ENCODE measurements at places on chromosomes 5 and 9.

- peak; percentile 21 for DNase-seq
Observed at GRCh38 chr9:114316605-114317230, 6.2 kb upstream of the ORM1 start.

DNA sequence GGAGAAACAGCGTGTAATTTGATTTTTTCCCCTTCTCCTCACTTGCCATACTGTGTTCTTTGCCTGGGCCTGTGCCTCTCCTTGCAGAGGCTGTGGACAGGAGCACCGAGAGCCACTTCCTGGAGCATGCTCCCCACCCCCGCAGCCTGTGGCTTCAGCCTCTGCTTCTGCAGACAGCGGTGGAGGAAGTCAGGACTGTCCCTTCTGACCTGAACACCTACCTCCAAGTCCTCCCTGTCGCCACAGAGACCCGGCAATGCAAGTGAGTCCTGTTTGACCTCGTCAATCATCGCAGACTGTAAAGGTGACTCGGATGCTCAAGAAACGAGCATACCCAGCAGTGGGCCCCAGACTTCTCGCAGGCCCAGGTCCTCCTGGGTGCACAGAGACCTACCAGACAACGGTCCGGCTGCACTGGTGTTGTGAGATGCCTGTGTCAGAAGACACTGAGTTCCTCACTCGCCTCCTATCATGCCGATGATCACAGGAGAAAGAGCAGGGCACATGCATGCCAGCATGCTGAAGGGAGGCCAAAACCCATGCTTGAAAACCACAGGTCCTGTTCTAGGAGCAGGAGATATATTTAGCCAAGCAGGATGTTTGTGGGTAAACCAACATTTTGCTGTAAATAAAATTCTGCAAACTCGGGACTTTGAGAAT, 198.8 kb downstream of the AUH start:
- no peak for DNase-seq

DNA sequence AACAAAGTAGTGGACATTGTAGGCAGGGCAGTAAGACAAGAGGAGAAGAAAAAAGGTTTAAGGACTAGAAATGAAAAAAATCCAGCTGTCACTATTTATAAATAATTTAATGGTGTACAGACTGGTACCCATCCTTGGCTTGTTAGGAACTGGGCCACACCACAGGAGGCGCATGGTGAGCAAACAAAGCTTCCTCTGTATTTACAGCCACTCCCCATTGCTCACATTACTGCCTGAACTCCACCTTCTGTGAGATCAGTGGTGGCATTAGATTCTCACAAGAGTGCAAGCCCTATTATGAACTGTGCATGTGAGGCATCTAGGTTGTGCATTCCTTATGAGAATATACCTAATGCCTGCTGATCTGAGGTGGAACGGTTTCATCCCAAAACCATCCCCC, 62.6 kb upstream of the DMAC1 start:
- no peak for DNase-seq

DNA sequence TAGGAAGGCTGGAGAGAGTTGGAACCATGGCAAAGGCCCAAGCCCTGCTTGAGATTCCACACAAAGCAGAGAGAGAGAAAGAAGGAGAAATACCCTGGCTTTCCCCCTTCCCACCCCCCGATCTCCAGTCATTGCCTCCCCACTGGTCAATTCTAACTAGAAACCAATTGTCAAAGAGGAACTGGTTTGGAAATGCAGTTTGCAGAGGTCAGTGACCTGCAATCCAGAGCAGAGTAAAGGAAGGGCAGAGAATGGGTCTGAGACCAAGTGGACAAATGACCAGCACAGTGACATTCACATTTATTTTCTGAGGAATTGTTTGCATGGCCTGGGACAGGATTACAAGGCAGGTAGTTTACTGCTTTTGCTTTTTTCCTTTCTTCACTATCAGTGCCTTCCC, 37.5 kb upstream of the ZFYVE16 start:
- no peak for DNase-seq

GRCh38 chr9:79129865-79130480, 441.8 kb upstream of the TLE4 start:
- peak; percentile 80 for DNase-seq

- DNase-seq = no peak
Observed at GRCh38 chr9:91884153-91884552, 65.9 kb downstream of the ROR2 start.

DNA sequence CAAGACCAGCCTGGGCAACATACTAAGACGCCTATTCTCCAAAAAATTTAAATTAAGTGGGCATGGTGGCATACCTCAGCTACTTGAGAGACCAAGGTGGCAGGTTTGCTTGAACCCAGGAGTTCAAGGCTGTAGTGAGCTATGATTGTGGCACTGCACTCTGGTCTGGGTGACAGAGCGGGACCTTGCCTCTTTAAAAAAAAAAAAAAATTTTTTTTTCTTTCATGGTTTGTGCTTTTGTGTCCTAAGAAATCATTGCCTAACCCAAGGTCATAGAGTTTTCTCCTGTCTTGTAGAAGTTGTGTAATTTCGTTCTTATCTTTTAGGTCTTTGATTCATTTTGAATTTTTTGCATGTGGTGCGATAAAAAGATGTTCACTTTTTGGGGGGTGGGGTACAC, 12.3 kb downstream of the GPBP1 start:
- no peak for DNase-seq

GRCh38 chr5:90356622-90357021, 52.9 kb downstream of the CETN3 start:
- DNase-seq = peak; percentile 52

DNA sequence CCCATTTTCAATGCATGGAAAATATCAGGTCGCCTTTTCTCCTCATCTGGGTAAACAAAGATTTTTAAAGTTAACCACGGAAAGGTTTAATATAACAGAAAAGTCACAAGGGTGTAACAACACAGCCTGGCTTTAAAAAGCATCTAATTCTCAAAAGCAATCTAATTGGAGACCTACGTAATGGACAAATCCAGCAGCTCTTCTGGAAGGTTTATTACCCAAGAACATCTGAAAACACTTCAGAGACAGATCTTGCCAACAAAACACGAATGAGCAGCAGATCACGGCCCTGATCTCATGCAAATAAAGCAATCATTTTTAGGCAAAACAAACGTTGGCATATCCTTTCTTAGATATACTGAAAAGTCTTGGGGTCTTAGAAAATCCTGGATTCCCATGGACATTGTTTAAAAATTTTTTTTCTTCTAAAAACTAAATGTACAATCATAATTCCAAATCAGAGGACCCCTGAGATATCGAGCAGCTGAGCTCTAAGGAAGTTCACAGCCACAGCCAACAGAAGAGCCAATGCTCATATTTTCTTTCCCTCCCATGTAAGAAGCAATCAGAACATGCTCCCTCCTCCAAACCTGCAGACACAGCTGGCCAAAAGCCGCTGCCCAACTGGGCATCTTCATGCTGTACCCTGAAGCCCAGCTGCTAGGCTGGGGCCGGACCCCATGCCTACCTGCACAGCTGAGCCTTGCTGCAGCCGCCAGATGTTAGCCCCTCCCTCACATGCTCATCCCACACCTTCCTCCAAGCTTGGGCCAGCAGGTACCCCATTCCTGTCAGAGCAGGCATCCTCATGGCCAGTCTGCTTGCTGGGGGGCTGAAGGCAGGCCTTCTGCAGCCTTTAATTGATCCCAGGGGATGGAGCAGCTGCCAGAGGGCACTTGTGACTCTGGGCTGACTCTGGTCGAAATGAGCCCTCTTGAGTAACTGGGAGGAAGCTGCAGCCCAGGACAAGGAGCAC, 11.2 kb downstream of the ANKS6 start:
- peak; percentile 48 for DNase-seq

DNA sequence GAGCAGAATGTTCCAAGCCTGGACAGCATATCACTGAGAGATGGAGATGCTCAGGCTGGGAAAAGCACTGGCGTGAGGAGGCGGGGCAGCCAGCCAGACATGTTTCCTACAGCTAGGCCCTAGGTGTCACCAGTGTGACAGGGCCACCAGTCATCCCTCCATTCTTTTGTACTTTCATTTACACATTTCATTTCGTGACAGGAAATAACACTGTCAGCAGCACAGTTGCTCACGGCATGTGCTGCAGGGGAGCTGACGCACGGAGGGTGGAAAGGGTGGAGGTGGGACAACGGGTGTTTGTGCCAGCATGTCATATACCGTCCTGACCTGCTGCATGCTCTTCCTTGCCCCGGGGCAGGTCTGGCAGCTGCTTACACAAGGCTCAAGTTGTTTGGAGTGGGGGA, 14.8 kb upstream of the CEMIP2 start:
- peak; percentile 45 for DNase-seq

DNA sequence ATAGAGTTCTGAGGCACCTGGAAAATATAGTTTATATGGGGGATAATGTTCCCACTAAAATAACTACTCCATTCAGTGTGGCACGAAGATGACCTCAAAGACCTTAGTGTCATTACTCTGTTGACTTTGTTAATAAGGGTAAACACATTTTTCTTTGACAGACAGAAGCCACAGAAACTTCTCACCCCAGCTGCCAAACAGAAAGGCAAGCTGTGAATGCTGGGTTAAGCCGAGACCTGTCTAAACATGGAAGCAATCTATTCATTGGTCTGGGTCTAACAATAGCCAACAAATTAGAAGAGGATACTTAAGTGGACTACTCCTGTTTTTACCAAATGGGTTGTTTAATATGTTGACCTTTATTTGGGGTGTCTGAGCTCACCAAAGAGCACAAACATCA, 171.4 kb downstream of the TLE1 start:
- no peak for DNase-seq

- no peak for DNase-seq
Observed at GRCh38 chr9:87685871-87686519, 39.9 kb upstream of the CTSL start.

DNA sequence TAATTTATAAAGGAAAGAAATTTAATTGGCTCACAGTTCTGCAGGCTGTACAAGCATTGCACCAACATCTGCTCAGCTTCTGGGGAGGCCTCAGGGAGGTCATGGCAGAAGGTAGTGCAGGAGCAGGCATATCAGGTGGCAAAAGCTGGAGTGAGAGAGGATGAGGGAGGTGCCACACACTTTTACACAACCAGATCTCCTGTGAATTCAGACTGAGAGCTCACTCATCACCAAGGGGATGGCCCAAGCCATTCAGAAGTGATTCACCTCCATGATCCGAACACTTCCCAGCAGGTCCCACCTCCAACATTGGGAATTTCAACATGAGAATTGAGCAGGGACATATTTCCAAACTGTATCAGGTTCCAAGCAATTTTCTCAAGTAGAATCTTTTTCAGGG, 84.7 kb upstream of the BRINP1 start:
- no peak for DNase-seq

DNA sequence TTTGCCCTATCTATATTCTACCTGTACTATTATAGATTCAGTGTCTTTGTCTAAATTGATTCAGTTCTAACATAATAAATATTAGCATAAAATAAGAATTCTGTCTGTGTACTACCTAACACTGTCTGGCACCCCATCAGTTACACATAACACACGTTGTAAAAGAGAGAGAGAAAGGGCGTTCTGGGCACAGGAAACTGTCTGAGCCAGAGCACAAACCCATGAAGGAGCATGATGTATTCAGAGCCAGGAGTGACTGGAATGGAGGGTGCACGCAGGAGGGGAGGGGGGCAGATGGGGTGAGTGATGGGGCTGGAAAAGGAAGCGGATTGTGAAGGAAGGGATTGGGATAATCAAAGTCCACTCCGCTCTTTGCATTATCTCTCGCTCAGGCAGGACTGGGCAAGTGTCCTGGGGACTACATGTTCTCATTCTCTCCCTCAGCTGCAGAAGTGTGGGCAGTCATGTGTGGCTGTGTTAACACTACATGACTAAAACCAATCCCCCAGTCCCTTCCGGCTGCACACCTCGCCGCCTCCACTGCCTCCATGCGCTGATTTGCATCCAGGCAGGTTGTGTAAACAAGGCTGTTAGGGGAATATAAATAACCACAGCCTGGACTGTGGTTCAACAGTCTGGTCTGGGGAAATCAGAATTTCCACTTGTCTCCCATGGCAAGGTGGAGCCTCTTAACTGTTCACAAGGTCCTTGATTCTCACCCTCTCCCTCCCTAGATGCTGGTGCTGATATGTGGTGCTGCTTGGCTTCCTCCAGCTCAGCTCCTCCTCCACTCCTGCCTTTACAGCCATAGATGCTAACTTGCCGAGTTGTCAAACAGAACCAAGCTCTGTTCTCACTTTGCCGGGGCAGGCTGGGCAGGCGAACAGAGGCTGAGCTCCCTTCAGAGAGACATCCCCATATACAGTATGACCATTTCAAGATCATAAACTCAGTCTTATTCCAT, 367.5 kb upstream of the BRINP1 start:
- no peak for DNase-seq

- no peak for DNase-seq
Observed at GRCh38 chr9:121893786-121894185, 199.3 kb downstream of the TTLL11 start.

- DNase-seq = no peak
Observed at GRCh38 chr9:8708728-8709127, 909.1 kb upstream of the DMAC1 start.

GRCh38 chr9:137602661-137603060, 2.8 kb upstream of the ARRDC1 start:
- no peak for DNase-seq

- DNase-seq = no peak
Observed at GRCh38 chr5:132405646-132406045, 36.1 kb downstream of the SLC22A5 start.

- no peak for DNase-seq
Observed at GRCh38 chr9:79682076-79682736, 110.4 kb downstream of the TLE4 start.

DNA sequence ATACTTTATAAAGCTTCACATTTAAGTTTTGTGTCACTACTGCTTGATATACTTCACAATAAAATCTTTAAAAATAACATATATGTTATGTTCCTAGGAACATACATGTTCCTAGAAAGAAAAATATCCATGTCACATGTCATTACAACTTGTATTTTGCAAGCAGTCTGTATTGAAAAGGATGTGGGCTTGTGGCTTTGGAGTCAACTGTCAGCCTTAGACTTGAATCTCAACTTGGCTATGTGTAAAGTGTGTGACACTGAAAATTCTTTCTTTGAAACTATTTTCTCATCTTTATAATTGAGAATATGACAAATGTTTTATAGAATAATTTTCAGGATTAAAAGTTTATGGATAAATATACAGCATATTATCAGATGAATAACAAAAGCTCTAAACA, 273.1 kb downstream of the KIAA0825 start:
- DNase-seq = no peak

DNA sequence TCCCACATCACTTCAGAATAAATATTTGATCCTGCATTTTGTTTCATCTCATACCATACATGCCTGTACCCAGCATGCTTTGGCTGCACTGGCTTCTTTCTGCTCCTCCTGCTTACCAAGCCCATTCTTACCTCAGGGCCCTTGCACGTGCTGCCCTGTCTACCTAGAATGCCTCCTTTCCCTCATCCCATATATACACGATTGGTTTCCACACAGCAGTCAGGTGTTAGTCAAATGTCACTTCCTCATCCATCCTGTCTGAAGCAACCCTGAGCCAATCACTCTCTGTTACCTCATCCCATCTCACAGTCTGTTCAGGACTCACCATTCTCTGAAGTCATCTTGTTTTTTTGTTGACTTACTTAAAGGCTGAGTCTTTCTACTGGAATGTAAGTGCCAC, 30.3 kb downstream of the CAST start:
- no peak for DNase-seq

GRCh38 chr5:132362086-132362485, 7.4 kb upstream of the SLC22A5 start:
- DNase-seq = no peak

All from tongue (tissue), 3 donors.